Ovary (tissue), 10 donors: ENCODE measurements at places on chromosomes 1 and 21.

GRCh38 chr1:209845408-209845725 lies 17.6 kb downstream of the UTP25 start:
- DNase-seq: no peak

DNA sequence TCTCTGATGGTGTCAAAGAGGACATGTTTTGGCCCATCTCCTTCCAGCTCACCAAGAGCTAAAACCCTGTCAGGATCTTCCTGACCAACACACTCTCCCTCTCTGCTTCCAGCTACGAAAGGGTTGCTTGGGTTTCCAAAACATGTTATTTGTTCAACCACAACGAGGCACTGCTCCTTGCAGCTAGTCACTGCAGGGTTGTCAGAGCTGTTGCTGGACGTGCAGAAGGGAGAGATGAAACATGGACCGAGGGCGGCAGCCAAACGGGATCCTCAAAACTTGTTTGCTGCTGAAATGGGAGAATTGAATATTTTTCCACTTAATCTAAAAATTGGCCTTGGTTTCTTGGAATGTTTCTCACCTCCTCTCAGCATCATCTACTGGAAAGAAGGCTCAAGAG lies 12.4 kb downstream of the ZBTB18 start:
- no peak for DNase-seq

DNA sequence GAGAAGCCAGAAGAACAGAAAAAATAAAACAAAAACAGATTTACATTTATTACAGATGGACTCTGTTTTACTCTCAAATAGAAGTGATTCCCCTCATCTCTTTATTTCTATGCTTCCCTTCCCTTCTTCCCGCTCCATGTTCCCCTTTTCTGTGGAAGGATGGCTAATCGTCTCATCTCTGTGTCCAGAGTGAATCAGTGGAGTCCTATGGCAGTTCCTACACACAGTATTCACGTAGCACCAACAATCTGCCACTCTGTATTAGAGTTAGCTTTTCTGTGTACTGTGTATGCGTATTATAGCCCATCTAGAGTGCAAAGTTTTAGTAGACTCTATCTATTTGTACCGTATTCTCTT lies 6.8 kb upstream of the ERO1B start:
- no peak for DNase-seq

DNA sequence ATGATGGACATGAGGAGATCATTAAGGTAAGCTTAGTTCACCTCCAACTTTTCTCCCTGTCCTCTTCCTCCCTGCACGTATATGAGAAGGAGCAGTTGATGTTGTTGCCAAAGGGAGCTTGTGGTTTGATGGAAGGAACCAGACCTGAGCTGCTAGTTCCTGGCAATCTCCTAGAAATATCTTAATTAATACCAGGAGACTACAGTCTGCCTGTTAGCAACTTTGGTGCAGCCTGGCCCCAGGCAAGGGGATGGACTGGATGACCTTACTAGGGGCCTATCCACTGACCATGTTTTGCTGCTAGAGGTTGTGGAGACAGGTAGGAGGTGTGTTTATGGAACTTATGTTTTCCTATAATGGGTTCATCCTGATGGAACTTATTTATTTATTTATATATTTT lies 22.6 kb downstream of the TUFT1 start:
- DNase-seq: no peak

- DNase-seq: no peak
Observed at GRCh38 chr1:59044535-59045121, 252.3 kb upstream of the FGGY start.

DNA sequence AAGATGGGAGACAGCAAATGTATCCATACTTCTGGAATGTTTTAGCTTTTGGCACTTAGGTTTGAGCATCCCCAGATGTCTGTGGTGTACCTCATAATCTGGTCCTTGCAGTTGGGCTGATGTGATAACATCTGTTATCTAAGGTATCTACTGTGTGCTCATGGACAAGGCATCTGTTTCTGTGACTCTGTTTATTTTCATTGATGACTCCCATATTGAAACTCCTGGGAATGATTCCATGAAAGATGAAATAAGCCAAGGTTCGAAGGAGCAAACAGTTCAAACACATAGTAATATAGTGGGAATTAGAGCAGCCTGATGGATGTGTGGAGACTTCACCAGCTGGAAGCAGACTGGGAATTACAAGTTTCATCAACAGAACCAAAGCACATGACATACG lies 20.7 kb upstream of the TRIM45 start:
- DNase-seq: no peak

GRCh38 chr1:15848929-15849774 lies 1.6 kb downstream of the SPEN start:
- peak; percentile 91 for DNase-seq

DNA sequence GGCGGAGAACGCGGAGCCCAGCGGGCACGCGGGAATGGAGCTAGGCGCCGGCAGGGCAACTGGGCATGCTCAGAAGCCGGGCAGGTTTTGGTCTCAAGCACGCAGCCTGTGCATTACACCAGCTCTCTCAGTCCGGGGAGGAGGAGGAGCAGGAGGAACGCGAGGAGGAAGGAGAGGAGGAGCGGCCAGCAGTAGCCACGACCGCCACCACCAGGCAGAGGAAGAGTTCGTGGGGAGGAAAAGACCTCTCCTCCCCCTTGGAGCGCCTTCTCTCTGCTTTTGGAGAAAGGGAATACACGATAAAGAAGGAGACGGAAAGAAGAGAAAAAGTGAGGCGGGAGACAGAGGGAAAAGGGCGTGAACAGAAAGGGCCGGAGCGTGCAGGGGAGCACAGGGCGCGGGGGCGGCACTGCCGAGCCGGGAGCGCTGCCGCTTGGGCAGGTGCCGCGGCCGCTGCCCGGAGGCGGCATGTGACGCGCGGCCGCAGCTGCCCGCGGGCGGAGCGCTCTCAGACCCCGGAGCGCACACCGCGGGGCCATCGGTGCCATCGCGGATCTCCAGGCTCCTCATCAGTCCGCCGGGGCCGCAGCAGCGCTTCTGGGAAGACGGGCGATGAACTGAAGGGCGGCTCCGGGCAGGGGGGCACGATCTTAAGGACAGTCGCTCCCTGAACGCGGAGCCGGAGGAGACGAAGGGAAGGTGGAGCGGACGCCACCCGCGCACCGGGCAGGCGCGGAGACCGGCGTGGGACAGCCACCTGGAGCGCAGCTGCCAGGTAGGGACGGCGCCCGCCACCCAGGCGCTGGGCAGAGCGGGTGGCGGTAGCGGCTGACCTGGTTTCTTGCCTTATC lies at the start of gene CHRM3:
CHRM3 (plus strand) TSS at position 116 of the 851 bp plus-strand sequence. CDS start 520,884 bp downstream, outside the sequence.
- DNase-seq: peak; percentile 58

DNA sequence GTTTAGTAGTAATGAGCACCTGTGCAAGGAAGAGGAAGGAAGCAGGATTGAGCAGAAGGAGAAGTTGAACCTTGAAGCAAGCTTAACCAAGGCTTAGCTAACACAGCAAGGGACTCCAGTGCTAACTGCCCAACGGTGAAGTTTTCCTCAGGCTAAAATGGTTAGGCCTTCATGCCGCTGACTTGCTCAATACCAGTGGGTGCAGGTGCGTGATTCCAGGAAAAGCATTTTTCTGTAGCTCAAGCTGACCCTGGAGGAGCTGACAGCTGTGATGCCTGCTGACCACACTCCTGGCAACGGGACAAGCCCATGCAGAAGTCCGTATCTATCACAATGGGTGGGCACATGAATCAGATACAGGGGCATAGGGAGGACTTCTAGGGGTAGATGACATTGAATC lies 76.5 kb upstream of the FGGY start:
- no peak for DNase-seq

GRCh38 chr1:156511644-156512043 lies 11.1 kb upstream of the MEF2D start:
- DNase-seq: no peak

GRCh38 chr1:64846573-64847430 lies 101.9 kb downstream of the RAVER2 start:
- no peak for DNase-seq

DNA sequence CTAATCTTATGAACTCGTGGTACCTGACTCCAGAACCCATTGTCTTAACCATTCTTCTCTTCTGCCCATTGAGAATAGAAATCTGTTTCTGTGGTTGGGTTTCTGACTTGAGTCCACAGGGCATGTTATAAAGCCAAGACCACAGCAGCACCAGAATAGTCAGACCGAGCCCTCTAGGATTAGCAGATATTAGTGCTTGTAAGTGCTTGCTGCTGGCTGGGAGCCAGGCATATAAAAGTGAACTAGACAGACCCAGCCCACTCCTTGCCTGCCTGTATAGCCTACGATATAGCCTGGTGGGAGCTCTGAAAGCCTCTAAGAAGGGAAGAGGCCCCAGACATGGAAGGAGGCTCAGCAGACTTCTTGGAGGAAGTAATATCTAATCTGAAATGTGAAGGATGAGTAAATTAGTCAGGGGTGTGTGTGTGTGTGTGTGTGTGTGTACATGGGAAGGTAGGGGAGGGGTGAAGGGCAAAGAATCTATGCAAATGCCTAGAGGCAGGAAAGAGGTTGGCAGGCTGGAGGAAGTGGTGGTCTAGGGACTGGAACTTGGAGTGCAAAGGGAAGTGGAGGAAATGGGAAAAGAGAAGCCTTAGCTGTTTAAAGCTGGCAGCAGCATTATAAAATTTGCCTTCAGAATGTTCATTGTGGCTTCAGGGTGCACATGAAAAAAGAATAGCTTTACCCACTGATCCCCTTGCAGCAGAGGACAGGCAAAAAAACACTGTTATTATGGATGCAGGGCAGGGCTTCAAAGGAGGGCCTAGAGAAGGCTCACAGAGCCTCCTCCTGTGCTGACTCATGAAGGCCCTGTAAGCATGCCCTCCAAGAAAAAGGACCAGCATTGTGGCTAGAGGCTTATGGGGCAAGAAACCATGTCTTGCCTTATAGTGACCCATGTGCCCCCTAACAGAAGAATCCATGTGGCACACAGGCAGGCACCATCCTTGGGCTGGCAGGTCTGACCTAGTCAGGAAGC lies 169.2 kb downstream of the LMX1A start:
- no peak for DNase-seq

DNA sequence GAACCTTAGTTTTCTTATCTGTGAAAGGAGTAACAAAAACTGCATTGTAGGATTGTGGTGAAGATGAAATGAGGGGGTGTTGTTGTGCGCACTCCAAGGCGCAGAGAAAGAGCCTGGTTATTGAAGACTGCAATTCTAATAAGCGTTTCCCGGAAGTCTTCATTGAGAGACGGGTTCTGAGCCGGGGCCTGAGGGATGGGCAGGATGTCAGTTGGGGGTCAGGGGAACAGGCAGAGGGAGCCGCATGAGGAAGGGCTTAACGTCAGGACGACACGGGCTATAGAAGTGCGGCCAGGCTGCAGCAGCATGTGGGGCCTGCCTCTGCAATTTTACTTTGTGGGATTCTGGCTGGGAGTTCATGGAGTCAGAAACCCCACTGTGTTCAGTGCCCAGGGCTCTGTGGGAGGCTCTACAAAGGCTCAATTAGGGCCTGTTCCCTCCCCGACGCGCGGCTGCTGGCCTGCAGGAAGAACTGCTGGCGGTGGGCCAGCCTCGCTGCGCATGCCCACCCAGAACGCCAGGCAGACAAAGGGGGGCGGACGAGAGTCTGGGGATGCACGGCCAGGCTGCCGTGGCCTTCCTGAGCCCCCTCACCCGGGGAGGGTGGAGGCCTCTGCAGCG lies 20.7 kb downstream of the TRIM62 start:
- DNase-seq: peak; percentile 83

DNA sequence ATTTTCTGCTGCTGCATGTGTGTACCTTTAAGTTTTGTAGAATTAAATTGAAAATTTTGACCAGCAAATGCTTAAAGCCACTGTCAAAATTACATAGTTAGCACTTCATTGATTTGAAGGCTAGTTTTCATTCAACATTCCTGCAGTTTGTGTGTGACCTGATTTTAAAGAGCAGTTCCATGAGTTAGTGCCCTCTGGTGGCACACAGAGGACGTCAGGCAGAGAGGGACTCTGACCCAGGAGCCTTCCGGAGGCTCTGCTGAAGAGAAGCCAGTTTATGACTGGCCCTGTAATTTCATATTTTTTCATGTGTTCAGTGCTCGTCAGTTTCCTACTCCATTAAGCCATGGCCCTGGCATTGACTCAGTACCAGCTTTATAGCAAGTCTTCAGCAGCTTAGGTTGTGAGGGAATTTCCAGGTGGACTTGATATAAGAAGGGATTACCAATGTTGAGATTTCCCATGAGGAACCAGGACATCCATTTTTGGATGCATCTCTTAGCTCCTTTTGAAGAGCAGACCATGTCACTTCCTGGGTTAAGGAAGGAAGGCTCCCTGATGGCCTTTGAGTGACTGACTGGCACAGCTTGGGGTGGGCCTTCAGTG lies 104.7 kb downstream of the CAMTA1 start:
- DNase-seq: no peak

GRCh38 chr1:6783221-6783620 lies 2.0 kb upstream of the CAMTA1 start:
- no peak for DNase-seq

DNA sequence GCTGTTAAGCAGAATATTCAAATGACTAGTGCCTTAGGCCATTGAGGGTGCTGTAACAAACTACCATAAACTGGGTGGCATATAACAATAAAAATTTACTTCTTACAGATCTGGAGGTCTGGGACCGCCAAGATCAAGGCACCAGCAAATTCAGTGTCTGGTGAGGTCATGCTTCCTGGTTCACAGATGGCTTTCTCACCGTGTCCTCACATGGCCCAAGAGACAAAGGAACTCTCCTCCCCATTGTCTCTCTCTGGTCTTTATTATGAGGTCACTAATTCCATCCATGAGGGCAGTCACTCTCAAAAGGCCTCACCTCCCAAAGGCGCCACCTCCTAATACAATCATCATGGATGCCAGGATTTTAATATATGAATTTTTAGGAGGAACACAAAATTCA lies 127.3 kb downstream of the GABPA start:
- DNase-seq: no peak

GRCh38 chr1:209267968-209268367 lies 315.5 kb upstream of the CAMK1G start:
- DNase-seq: no peak

DNA sequence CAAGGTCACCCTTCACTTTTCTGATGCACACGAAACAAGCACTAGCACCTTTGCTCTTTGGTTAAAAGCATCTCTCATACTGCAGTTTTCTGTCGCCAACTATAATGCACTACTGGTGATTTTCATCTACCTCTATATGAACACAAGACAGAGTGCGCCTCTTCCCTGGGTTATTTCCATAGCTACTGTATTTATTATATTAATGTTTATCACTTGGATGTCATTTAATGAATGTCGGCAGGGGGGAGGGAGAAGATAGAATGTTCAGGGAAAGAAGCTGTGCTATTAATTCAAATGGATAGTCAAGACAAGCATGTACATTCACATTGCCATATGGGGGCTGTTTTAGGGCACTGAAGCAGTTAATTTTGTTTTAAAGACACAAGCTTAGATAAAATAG lies 174.1 kb upstream of the SAMSN1 start:
- no peak for DNase-seq

- no peak for DNase-seq
Observed at GRCh38 chr1:112878321-112878720, 77.7 kb downstream of the SLC16A1 start.

GRCh38 chr1:85575363-85575995 lies 5.1 kb upstream of the CCN1 start:
- no peak for DNase-seq

GRCh38 chr1:111275079-111275478 lies 15.6 kb upstream of the CHIA start:
- no peak for DNase-seq

- no peak for DNase-seq
Observed at GRCh38 chr1:107439567-107439966, 298.7 kb downstream of the NTNG1 start.
